Natural killer cell treated with Interleukin-12 subunit alpha and Interleukin-12 subunit beta and Interleukin-15 and Interleukin-18, amount 100 ng/mL, for 72 hours (primary cell): ENCODE measurements at places on chromosomes 16 and 17. TPM values are rescaled to one million over a fixed set of nuclear protein-coding genes. Genes with fewer than 3 reads are reported as not detected.

Gene TMEM100
- total RNA-seq: not detected

Gene CDT1
- total RNA-seq: 129 TPM

Gene CD300H
- not detected for total RNA-seq

Gene TBC1D3H
- not detected for total RNA-seq

Gene HIGD1B
- not detected for total RNA-seq

Gene KIF2B
- not detected for total RNA-seq

Gene ABCC6
- total RNA-seq: not detected

Gene PRAC1
- not detected for total RNA-seq

Gene SYT17
- total RNA-seq: not detected

Gene AXIN2
- 0.55 TPM for total RNA-seq

Gene LHX1
- total RNA-seq: 0.24 TPM

Gene HAP1
- not detected for total RNA-seq

Gene KRTAP3-2
- not detected for total RNA-seq

Gene FBF1
- total RNA-seq: 10.2 TPM

Gene LLGL2
- 34.1 TPM for total RNA-seq

Gene NPIPA2
- total RNA-seq: 0.95 TPM

Gene CCL23
- total RNA-seq: not detected

Gene BRD7
- 64.1 TPM for total RNA-seq

Gene GPRC5B
- not detected for total RNA-seq

Gene NOTUM
- total RNA-seq: 0.17 TPM

Gene CDRT15L2
- total RNA-seq: not detected

Gene SEPTIN1
- 207 TPM for total RNA-seq
